Liver (tissue), 10 donors: ENCODE measurements at places on chromosomes 5 and 9. TPM values are rescaled to one million over a fixed set of nuclear protein-coding genes. Genes with fewer than 3 reads are reported as not detected.
A peak's percentile ranks its signal among the peaks of the same experiment; 100 is the strongest.

GRCh38 chr9:1952001-1952400 lies 63.1 kb upstream of the SMARCA2 start:
- DNase-seq, result no peak
- H3K27ac ChIP-seq, result no peak overlapping the region
- no peak overlapping the region for H3K4me3 ChIP-seq
- peaks cover 10% of the 10 kb centered on the region for H3K4me1 ChIP-seq
- H3K36me3 ChIP-seq, result no peaks in the 10 kb centered on the region

GRCh38 chr5:174243904-174244303 lies 198.4 kb downstream of the NSG2 start:
- H3K27ac ChIP-seq, result no peak overlapping the region
- no peaks in the 10 kb centered on the region for H3K4me1 ChIP-seq
- H3K36me3 ChIP-seq, result no peaks in the 10 kb centered on the region

Gene PCDHB3
- 0.09 TPM for polyA plus RNA-seq

DNA sequence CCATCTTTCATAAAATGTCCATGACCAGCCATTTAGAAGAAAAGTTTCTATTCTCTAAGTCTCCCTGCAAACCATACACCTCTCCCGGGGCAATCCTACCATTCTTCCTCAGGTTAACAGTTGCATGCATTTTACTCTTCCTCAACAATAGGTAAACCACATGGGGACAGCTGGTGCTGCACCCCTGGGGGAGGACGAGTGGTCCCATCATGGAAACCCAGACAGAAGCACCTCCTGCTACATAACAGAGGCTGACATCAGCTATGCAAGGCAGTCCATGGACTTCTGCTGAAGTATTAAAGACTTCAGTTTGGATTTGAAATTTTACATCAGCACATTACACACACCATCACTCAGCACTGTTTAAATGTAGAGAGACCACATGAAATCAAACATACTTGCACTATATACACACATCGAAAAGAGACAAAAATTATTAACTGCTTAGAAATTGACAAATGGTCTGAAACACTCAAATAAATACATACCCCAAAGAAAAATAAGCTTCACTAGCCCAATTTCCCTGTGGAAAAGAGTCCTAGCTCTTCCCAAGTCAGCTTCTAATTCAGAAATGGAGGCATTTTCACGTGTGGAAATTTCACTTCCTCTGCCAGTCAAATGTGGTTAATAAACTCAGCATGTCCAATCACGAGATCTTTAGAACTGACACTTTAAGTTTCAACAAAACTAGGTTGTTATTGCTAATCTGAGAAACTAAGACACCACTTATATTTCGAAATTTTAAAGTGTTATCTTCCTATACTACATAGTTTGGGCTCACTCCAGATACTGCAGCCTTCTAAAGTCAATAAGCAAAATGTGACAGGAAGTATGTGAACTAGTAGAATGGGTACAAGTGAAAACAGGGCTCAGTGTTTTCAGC lies 173.4 kb downstream of the ROR2 start:
- no peak overlapping the region for H3K4me3 ChIP-seq
- H3K4me1 ChIP-seq, result no peaks in the 10 kb centered on the region
- H3K36me3 ChIP-seq, result no peaks in the 10 kb centered on the region

GRCh38 chr9:2620919-2621721 lies 467 bp upstream of the VLDLR start:
- DNase-seq, result peak; percentile 39
- H3K27ac ChIP-seq, result no peak overlapping the region
- H3K4me1 ChIP-seq, result peaks cover 11% of the 10 kb centered on the region
- no peaks in the 10 kb centered on the region for H3K27me3 ChIP-seq

- no peak overlapping the region for H3K4me3 ChIP-seq
- H3K27me3 ChIP-seq, result no peaks in the 10 kb centered on the region
- no peaks in the 10 kb centered on the region for H3K4me1 ChIP-seq
- H3K27ac ChIP-seq, result no peak overlapping the region
Observed at GRCh38 chr9:107874591-107875369, 385.2 kb upstream of the KLF4 start.

GRCh38 chr5:58761407-58761806 lies 178.5 kb downstream of the RAB3C start:
- no peak for DNase-seq
- no peak overlapping the region for H3K27ac ChIP-seq
- H3K27me3 ChIP-seq, result no peaks in the 10 kb centered on the region
- no peak overlapping the region for H3K4me3 ChIP-seq
- H3K4me1 ChIP-seq, result peaks cover 2% of the 10 kb centered on the region

Gene KCNV2
- polyA plus RNA-seq, result 0.10 TPM

Gene DRD1
- polyA plus RNA-seq, result 0.05 TPM

GRCh38 chr5:150272531-150272930 lies 17.0 kb downstream of the CAMK2A start:
- H3K36me3 ChIP-seq, result no peaks in the 10 kb centered on the region
- no peaks in the 10 kb centered on the region for H3K27me3 ChIP-seq
- no peak overlapping the region for H3K27ac ChIP-seq
- no peak overlapping the region for H3K4me3 ChIP-seq

DNA sequence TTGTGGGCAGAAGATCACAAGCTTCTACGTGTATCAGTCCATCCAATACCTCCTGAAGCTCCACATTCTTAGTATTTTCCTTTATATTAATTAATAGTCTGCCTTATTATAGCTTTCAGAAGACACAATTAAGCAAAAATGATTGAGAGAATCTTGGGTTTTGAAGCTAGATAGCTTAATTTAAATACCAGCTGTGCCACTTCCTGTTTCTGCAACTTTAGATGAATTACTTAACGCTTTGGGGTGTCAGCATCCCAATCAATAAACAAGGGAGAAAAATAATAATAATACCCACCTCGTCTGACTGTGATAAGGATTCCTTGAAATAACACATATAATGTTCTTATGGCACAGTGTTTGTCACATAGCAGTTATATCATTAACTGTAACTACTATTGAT lies 44.7 kb upstream of the HTR4 start:
- H3K27me3 ChIP-seq, result no peaks in the 10 kb centered on the region
- H3K4me1 ChIP-seq, result no peaks in the 10 kb centered on the region
- H3K27ac ChIP-seq, result no peak overlapping the region
- no peak overlapping the region for H3K4me3 ChIP-seq

Gene SLCO4C1
- 2.0 TPM for polyA plus RNA-seq

DNA sequence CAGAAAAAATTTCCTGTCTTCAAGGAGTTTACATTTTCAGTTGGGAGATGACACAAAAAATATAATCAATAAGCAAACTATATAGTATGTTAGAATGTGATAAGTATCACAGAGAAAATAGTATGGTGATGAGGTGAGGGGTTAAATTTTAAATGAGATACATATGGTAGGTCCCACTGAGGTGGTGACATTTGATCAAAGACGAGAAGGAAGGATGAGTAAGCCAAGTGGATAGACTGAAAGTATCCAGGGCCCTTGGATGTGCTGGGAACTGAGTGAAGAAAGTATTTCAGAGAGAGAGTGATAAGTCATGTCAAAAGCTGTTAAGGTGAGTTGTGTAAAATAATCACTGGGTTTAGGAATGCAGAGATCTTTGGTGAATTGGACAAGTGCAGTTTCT lies 3.5 kb downstream of the CCDC192 start:
- H3K4me3 ChIP-seq, result no peak overlapping the region
- no peaks in the 10 kb centered on the region for H3K27me3 ChIP-seq
- no peaks in the 10 kb centered on the region for H3K36me3 ChIP-seq

DNA sequence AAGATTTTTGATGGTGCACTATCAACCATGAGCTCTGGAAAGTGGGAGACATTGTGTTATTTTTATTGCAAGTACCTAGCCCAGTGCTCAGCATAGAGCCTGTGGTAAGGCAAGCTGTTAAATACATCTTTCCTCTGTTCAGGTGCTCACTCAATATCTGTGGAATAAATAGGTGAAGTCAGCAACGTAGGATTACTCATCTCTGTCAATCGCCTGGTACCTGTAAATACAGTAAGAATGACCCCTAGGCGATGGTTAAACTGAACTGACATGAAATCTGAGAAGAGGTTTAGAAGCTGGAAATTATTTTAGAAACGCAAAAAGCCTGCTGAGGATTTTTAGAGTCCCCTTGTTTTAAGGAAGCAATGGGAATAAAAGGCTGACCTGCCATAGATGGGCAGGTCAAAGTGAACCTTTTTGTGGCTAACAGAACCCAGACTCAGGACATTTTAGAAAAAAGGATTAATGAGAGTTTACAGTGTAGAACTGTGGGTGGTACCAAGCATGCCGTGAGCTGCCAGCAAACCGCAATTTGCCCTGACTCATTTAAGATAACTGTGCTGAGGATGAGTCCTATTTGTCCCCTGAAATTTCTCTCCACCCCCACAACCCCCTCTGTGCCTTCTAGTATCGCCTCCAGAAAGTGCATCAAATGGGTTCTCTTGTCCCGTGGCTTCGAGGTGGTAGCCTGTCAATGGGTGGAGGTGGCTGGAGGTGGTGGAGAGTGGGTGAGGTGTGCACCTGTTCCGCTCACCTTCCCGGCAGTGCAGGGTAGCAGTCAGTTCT lies 375.1 kb downstream of the MED10 start:
- H3K27me3 ChIP-seq, result peaks cover 2% of the 10 kb centered on the region
- no peaks in the 10 kb centered on the region for H3K36me3 ChIP-seq
- H3K27ac ChIP-seq, result no peak overlapping the region
- H3K4me1 ChIP-seq, result no peaks in the 10 kb centered on the region
- H3K4me3 ChIP-seq, result no peak overlapping the region
- no peak for DNase-seq

DNA sequence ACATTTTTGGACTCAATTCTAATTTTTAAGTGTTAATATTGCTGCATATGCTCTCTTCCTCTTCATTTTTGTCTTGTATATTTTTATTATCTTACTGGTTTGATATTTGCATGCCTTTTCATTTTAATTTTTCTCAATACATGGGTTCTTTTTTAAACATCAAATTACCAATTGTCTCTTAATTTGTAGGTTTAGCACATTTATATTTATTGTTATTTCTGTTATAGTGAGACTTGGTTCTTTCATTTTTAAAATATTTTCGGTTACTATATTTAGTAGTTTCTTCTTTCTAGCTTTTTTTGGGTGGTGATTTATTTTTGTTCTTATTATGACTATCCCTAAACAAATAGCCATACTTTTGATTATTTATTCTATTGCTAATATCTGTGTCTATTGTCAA lies 19.4 kb downstream of the SPINK5 start:
- no peak overlapping the region for H3K4me3 ChIP-seq
- peaks cover 2% of the 10 kb centered on the region for H3K27me3 ChIP-seq
- no peak overlapping the region for H3K27ac ChIP-seq
- no peak for DNase-seq
- no peaks in the 10 kb centered on the region for H3K36me3 ChIP-seq
- no peaks in the 10 kb centered on the region for H3K4me1 ChIP-seq

Gene GARIN3
- not detected for polyA plus RNA-seq
